ENCODE measurements at places on chromosomes 7 and 10.

DNA sequence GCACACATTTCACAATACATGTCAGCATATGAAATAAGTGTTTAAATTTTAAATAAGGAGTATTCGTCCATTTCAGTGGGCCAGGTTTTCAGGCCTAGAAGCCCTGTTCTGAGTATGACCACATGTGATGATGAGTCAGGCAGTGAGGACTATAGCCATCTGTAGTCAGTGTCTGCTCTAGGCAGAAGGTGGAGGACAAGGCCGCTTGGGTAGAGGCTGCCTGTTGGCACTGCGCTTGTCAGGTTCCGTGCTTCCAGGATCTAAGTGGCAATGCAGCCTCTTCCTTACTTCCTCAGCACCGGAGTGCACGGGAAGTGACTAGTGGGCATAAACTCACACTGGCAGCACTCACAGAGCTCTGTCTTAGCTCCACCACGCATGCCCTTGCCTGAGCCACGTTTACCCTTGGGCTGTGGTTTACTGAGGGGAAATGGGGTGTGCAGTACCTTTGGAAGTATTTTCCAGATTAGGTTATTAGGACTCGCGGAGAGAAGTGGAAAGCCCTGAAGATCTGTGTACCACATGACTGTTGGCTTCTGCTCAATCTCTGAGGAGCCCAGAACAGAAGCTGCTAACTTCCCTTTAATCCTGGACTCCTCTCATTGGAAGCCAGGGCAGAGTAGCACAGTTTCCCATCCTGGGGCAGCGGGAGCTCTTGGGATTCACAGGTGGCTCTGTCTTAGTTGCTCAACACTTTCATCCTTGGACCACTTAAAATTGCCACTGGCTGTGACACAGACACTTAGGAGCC, 87.5 kb upstream of the GJD4 start:
- no peak for DNase-seq

DNA sequence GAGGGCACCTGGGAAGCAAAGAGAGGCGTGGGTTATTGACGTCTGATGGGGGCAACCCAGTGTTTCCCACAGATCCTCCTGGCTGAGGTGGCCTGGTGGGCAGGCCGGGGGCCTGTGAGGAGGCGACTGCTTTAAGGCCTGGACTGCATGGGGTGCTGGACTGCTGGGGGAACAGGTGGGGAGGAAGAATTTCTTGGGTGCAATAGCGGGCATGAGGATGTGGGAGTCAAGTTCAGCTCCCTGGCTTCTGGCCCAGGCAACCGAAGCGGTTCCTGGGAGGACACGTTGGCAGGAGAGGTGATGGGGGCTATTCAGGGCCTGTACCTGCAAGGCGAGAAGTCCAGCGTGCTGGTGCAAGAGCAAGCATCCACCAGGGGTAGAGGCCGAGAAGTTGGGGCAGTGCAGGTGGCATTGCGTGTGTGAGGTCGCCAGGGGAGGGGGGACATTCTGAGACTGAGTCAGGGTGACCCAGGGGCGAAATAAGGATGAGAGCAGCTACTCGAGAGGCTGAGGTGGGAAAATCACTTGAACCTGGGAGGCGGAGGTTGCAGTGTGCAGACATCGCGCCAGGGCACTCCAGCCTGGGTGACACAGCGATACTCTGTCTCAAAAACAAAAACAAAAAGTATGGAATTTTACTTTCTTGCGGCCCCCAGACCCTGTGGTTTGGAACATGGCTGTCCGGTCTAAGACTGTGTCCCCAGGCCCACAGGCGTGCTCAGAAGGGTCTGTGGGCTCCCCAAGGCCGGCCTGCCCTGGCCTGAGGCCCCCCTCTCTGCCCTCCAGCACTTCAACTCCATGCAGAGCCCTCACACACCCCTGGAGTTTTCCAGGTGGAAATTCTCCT, 53.6 kb upstream of the ELN start:
- DNase-seq = no peak

- no peak for DNase-seq
These were observed 54.9 kb downstream of the SEMA3E start for GRCh38 chr7:83593921-83594475.

DNA sequence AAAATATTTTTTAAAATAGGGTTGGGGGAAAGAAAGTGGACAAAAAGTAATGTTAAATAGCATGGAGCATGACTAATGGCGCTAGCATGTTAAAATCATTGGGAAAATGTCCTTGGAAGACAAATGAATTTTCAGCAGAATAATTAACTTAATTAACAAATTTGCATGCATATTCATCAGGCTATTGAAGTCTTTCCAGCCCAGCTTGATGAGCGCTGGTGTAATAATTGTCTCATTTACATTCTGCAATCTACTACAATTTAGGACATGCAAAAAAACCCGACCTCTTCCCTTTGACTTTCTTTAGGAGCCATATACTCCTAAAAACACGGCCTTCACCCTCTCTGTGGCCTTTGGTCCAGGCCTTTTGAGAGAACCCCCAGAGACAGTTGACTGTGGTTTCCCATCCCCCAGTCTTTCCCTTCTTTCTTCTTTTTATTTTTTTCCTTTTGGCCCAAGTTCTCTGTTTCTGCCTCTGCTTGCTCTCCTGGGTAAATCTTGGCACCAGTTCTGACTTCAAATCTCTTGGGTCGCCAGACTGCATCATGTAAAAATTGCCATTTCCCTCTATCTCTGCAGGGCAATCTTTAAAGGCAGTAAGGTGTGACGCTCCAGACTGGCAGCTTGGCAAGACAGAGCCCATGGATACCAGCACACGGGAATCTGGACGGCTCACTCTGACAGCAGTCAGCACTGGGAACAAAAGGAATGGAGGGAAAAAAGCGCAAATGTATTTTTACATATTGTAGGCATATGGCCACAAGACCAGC, 105.5 kb downstream of the NEUROD6 start:
- no peak for DNase-seq

GRCh38 chr7:116024826-116025809, 5.4 kb downstream of the TFEC start:
- no peak for DNase-seq

GRCh38 chr7:91941450-91941849, 788 bp downstream of the AKAP9 start:
- no peak for DNase-seq

DNA sequence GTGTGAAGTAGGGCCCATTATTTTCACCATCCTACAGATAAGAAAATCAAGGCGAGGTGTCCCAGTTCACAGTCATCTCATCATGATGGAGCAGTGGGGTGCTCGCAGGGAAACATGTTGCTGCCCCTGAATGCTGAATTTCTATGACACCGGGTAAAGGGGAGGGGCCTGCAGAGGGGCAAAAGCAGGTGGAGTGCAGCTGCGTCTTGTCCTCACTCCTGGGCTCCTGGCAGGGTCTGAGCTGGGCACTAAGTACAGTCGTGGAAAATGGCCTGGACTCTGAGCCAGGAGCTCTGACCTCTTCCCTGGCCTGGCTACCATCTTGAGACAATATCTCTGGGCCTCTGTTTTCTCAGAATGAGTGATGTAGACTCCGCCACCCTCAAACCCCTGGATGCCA, 253.1 kb upstream of the PITRM1 start:
- DNase-seq = no peak

GRCh38 chr7:8259586-8260222, 2.3 kb downstream of the ICA1 start:
- no peak for DNase-seq

- DNase-seq = no peak
These were observed 101.0 kb downstream of the SMURF1 start for GRCh38 chr7:99042957-99043356.

DNA sequence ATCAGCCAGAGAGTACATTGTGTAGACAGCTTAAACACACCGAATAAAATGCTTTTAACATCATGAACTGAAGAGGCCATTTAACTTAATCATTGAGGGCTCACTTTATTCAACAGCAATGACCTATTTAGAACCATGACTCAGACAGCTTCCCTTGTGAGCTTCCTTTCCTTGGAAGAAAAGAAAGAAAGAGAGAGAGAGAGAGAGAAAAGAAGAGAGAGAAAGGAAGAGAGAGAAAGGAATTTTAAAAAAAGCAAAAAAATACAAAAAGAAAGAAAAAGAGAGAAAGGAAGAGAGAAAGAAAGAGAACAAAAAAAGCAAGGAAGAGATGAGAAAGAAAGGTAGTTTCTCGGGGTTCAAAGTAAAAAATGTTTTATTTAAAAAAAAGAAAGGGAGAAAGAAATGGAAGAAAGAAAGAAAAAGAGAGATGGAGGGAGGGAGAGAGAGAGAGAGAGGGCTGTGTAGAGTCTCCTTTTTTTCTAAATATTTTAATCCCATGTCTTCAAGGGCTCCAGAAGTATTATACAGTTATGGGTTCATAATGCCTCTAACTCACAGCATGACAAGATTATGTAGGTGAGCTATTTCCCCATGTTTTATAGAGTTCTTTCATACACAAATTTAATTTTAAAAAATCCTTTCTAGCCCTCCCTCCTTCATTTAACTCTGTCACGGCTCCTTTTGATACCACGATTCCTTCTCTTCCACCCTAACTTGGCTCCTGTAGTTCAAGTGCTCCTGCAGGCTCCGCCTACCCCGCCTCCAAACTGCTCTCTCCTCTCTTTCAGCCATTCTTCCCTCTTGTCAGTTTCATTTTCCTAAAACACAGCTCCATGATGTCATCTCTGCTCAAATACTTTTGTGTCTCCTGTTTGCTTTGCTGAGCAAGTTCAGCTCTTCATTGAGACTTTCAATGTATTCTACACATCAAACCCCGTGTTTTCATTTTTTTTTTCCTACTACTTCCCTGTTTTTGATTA, 85.5 kb downstream of the PRTFDC1 start:
- no peak for DNase-seq

- DNase-seq = no peak
These were observed 260.4 kb downstream of the CDK14 start for GRCh38 chr7:90856351-90857070.

GRCh38 chr10:62959553-62959952, 143.4 kb upstream of the EGR2 start:
- no peak for DNase-seq

DNA sequence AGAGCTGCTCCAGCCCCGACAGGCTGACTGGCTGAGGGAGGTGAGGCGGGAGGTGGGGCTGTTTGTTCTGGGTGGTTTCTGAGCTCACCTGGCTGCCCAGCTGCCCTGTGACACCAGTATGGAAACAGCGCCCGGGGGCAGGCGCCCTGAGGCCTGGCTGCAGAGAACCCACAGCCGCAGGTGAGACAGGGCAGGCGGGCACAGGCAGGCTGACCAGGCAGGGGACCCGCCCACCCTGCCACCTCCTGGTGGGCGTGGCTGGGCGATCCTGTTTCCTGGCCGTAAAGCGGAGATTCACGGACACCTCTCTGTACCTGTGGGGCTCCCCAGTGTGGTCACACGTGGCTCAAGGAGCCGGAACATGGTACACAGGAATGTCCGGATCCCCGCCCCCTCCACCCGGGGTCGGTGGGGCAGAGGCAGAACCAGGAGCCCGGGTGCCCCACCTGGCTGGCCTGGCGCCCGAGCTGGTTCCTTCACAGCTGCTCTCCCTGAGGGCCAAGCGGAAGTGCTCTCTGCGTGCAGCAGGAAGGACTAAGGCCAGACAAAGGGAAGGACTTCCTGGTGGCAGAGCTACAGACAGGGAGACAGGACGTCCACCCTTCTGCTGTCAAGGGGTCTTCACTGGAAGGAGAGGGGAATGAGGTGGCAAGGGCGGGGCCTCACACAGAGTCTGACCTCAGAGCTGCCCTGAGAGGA, 3.9 kb downstream of the MICALL2 start:
- DNase-seq = no peak

All from GM12891 (cell line).